GM23338 (cell line): ENCODE measurements at places on chromosomes 7 and 10. TPM values are rescaled to one million over a fixed set of nuclear protein-coding genes. Genes with fewer than 3 reads are reported as not detected.

DNA sequence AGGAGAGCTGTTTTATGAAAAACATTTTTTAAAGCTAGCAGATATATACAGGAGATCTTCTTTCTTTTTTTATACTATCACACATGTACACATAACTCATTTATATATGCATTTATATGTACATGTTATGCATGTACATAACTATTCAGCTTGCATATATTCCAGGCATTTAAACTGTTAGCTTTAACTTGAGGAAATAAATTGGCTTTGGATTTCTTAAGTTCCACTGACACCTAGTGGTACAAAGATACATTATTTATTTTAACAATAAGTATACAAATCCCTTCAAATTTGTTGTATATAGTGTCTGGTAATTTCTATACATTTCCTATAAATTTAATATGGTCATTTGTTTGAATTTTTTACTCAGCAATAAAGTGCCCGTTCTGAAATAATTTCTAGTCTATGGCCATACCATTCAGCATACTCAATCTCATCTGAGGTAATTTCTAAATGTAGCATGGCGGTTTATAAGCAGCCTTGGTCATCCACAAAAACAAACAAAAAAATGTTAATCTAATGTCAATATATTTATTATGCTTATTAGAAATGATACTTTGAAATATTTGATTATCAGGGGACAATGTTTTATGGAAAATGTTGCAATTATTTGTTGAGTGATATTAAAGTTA is 11.6 kb downstream of the ZDHHC6 start:
- peak; percentile 49 for DNase-seq

GRCh38 chr7:24877790-24878311 is 102.1 kb downstream of the OSBPL3 start:
- peak; percentile 46 for DNase-seq

The WNT16 gene
- total RNA-seq = 0.73 and 1.5 TPM in 2 replicates

DNA sequence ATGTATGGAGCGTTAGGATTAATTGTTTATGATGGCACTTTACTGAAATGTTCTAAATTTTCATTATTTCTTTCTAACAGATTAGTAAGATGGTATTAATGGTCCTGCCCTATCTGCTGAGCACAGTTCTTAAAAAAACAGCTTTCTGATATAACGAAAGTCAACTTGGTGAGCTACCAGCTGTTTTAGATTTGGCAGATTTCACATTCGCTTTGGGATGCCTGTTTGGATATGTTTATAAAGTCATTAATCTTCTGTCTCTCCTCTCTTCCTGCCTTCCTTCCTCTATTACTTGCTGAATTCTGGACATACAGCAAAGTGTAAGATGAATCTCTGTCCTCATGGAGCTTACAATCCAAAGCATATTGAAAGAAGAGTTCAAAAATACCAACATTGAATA is 396.8 kb upstream of the LRGUK start:
- DNase-seq = no peak

The CALHM3 gene
- total RNA-seq = 0.14 TPM in 1 of 2 replicates, not detected in the other

DNA sequence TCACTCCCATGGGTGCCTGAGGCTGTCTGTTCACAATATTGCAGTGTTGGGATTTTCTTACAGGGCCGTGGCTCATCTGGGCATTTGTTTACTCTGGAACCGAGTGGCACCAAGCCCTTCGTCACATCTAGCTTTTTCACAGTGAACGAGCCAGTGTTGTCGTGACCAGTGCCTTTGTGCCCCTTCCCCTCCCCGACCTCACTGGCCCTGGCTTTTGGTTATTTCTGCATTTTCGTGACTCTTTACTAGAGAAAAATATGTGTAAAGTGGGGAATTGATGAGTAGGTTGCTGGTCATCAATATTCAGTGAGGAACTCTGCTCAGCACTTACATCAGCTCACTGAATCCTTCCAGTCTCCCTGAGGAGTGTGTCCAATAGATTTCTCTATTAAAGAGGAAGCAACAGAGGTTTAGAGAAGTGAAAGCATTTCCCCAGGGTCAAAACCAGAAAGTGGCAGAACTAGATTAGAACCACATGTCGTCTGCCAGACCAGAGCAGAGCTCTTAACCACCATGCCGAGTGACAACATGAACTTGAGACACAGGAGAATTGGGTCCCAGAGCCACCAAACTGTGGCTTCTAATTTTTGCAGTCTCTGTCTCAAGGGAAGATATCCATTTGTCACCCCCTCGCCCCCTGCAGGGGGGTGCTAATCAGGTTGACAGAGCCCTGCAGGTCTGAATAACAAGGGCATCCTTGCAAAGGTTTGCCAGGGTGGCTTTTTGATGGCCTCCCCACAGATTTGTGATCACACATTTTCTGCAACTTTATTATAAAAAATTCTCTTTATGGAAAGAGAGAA is 125.3 kb downstream of the CHN2 start:
- DNase-seq = peak; percentile 25

GRCh38 chr7:1229956-1230355 is 2.7 kb upstream of the UNCX start:
- peak; percentile 87 for DNase-seq

The RBP4 gene
- total RNA-seq = 0.23 and 1.0 TPM in 2 replicates
